GM13976 (cell line): ENCODE measurements at places on chromosomes 6 and 20.
A peak's percentile ranks its signal among the peaks of the same experiment; 100 is the strongest.

DNA sequence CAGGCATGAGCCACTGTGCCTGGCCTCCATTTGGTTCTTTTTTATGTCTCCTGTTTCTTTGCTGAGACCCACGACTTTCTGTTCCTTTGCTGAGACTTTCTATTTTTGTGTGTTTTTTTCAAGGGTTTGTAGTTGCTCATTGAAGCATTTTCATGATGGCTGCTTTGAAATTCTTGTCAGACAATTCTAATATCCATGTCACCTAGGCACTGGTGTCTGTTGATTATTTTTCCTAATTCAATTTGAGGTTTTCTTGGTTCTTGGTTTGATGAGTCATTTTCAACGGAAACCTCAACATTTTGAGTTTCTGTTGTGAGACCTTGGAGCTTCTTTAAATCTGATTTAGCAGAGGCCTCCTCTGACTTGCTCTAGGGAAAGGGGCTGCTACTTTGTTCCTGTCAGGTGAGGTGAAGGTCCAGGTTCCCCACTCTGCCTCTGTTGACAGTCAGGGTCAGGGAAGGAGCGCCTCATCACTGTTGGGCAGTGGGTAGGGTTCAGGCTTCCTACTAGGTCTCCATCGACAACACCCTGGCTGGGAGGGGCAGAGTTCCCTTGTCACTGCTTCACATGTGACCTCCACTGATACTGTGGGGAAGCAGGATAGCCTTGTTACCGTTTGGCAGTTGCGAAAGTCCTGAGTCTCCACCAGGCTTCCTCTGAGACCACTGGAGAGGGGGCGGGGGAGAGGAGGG, 67.2 kb upstream of the RNF24 start:
- peak; percentile 46 for DNase-seq

DNA sequence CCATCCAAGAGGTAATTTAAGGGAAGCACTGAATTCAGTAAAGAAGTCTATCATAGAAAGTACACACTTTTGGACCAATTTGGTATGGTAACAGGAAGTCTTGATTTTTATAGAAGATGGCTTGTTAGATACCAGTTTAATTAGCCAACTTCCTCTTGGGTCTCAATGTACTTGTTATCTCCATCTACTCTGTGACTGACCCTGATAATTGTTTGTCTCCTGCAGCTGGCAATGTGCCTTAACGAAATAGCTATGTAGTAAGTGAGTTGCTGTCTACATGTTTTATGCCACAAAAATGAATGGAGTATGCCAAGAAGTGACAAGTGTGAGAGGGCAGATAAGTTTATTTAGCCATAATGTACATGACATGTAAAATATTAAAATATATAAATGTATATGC, 410.5 kb upstream of the MAN1A1 start:
- no peak for DNase-seq

DNA sequence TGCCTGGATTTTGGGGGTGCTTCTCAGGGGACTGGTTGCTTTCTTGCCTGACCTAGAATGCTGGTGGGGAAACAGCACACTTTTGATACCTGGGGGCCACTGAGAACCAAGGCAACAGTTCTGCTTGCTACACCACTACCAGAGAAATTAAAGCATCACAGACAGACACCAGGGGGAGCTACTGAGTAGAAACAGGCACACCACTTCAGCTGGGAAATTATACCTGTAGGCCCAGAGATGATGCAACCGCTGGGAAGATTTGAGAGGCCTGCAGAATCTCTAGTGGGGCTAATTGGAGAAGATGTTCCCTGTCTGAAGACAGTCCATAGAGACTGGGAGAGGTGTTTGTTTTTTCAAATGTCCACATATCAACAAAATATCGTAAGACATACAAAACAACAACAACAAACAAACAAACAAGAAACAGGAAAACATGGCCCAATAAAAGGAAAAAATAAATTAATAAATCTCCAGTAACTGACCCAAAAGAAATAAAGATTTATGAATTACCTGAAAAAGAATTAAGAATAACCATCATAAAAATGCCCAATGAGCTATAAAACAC, 129.4 kb upstream of the RIN2 start:
- DNase-seq: peak; percentile 70

- no peak for DNase-seq
Measured at GRCh38 chr20:47781632-47782031, 3.6 kb downstream of the SULF2 start.

GRCh38 chr20:17358854-17359253, 132.0 kb downstream of the PCSK2 start:
- no peak for DNase-seq

DNA sequence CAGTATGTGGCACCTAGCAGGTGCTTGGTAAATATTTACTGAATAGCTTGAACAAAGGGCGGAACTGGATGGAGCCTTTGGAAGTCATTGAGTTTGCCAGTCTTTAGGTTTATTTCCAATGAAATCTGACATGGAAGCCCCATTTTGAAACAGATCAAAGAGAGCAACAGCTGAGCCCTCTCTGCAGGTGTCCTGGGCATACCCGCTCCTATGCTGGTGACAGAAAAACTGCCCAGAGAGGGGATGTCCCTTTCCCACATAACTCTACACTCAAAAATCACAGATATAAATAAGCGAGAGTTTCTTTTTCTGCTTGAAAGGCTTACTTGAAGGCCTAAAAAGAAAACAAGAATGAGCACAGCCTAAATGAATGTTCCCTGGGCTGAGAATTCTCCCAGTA, 53.0 kb upstream of the RALY start:
- DNase-seq: no peak

GRCh38 chr6:144549837-144550747, 265.0 kb downstream of the UTRN start:
- DNase-seq: no peak

GRCh38 chr6:81984599-81984998, 232.1 kb upstream of the TENT5A start:
- no peak for DNase-seq

- no peak for DNase-seq
Measured at GRCh38 chr20:38835792-38836191, 30.3 kb downstream of the PPP1R16B start.

DNA sequence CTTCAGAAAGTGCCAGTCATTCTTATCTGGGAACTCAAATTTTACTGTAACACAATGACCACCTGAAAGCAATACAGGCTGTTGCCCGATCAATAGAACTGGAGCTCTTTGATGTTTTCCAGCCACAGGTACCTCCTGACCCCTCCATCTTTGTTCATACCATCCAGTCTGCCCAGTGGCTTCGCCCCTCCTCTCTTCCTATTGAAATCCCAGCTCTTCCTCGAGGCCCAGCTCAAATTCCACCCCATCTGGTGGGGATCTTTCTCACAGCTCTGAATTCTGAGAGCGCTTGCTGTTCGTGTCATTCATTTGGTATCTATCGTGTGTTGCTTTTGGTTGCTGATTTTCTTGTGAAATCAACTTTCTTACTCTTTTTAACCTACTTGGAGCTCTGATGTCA, 87.9 kb upstream of the CNKSR3 start:
- no peak for DNase-seq

GRCh38 chr20:35171753-35172433, at the start of gene PROCR:
TSS of gene PROCR (plus strand) at chr20:35172072. CDS start at chr20:35172155, 83 bp downstream.
- peak; percentile 63 for DNase-seq

GRCh38 chr6:42694586-42694985, 27.8 kb downstream of the PRPH2 start:
- no peak for DNase-seq

DNA sequence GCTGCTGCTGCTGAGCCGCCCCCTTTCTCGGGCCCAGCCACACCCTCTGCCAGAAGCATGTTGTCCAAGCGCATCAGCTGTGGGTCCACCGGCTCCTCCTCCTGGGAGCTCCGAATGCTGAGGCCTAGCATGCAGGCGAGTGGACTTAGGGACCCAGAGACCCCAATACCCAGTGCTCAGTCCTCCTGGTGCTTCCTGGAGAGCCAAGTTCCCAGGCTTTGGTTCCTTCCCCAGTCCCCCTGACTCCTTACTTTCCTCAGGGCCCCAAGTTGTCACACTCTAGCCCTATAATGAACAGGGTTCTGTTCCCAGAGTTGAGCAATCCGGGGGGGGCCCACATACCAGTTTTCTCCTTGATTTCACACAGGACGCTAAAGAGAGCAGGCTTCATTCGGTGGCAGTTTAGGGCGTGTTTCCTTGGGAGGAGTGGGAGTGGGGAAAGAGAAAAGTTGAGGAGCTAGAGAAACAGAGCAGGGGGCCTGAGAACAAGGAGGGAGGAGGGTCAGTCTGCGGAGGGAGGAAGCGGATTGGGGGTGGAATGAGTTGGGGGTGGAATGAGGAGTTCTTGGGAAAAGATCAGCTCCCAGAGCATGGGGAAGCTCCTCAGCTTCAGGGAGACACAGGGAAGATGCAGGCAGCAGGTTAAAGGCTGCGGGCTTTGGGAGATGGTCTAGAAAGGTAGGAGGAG, 1.5 kb downstream of the PBX2 start:
- DNase-seq: no peak

- DNase-seq: no peak
Measured at GRCh38 chr6:48893048-48893447, 570.0 kb downstream of the MMUT start.

- DNase-seq: no peak
Measured at GRCh38 chr20:61903575-61904340, 161.9 kb downstream of the TAF4 start.

DNA sequence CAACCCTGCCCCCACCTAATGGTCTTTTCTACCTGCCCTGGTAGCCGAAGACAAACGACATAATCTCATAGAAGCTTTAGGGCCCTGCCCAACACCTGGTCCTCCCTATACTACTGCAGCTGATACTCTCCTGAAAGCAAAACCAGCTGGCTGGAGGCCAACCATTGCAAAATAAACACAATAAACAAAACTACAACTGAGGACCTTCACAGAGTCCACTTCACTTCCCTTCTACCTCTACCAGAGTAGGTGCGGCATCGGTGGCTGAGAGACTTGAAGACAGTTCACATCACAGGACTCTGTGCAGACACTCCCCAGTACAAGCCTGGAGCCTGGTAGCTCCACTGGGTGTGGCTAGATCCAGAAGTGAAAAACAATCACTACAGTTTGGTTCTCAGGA, 476.2 kb downstream of the MMUT start:
- DNase-seq: no peak

DNA sequence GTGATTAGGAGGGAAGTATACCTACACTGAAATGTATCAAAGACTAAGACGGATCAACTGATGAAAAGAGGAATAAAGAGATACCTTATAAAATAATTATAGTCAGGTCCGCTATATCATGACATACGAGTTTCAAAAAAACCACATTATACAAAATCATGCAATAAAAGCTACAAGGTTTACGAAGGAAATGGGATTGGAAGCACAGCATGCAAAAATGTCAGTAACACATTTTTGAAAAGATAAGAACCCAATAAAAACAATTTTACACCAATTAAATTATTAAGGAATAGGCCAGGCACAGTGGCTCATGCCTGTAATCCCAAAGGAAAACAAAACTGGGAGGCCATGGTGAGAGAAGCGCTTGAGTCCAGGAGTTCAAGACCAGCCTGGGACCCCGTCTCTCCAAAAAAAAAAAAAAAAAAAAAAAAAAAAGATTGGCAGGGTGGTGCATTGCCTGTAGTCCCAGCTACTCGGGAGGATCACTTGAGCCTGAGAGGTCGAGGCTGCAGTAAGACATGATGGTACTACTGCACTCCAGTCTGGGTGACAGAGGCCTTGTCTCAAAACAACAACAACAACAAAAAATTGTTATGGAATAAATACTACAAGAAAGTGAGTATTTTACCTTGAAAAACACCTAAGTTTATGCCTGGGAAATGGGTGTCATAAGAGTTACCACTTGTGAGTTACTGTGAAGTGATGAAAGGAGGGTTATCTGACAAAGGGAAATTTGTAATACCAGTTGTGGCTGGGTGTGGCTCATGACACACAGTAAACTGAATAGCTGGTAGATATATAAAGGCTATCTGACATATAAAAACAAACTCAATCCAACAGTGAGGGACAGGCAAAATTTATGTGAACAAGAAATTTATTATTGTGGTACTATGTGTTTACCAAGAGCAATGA, 45.2 kb downstream of the RANBP9 start:
- no peak for DNase-seq

DNA sequence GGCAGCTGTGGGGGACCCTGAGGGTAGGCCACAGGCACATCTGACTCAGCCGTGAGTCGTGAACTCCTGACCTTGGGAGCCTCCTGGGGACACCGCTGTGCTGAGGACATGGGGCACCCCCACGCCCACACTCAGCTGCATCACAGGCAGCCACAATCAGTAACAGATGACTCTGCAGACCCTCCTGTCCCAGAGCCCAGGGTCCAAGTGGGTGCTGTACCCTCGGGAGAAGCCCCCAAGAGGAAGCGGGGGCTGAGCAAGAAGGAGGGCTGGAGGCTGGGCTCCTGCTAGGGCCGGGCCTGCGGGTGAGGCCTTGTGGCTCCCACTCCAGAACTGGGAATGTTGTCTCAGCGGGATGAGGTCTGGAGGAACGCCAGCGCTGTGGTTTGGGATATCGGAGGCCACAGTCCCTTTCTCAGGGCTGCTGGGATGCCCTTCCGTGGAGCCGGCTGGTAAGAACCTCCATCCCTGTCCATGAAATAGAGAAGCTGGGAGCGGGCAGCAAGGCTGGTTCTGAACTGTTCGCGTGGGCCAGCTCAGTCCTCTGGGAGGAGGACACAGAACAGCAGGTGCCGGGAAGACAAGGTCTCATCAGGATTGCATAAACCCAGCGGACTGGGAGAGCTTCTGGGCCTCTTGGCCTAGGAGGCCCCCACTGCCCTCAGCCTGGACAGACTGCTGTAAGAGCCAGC, 3.1 kb upstream of the LAMA5 start:
- peak; percentile 67 for DNase-seq

- peak; percentile 74 for DNase-seq
Measured at GRCh38 chr6:5084360-5084780, 771 bp upstream of the PPP1R3G start.
